ENCODE measurements at places on chromosomes 12 and 14. TPM values are rescaled to one million over a fixed set of nuclear protein-coding genes. Genes with fewer than 3 reads are reported as not detected.

GLT1D1 gene
- 42.3 TPM for polyA plus RNA-seq

LRP1 gene
- polyA plus RNA-seq: 82.4 TPM

NR1H4 gene
- polyA plus RNA-seq: 0.66 TPM

RTL1 gene
- 0.34 TPM for polyA plus RNA-seq

SMIM41 gene
- polyA plus RNA-seq: 2.6 TPM

PLEKHG7 gene
- polyA plus RNA-seq: 0.33 TPM

SLC10A1 gene
- 0.30 TPM for polyA plus RNA-seq

TDP1 gene
- 55.2 TPM for polyA plus RNA-seq

PRPH gene
- 112 TPM for polyA plus RNA-seq

TMEM30B gene
- polyA plus RNA-seq: 5.9 TPM

KCNK13 gene
- 26.2 TPM for polyA plus RNA-seq

SYT1 gene
- polyA plus RNA-seq: 1.1 TPM

PKP2 gene
- polyA plus RNA-seq: 14.8 TPM

KIF26A gene
- polyA plus RNA-seq: 5.6 TPM

CIROP gene
- polyA plus RNA-seq: not detected

PLEKHD1 gene
- 1.9 TPM for polyA plus RNA-seq

CRIP1 gene
- 154 TPM for polyA plus RNA-seq

CLEC6A gene
- not detected for polyA plus RNA-seq

PLA2G1B gene
- polyA plus RNA-seq: 3.6 TPM

MDM2 gene
- 28.8 TPM for polyA plus RNA-seq

CACNA1C gene
- polyA plus RNA-seq: 32.0 TPM

LRP1-AS gene
- not detected for polyA plus RNA-seq

IFI27L2 gene
- polyA plus RNA-seq: 71.8 TPM

PRB4 gene
- not detected for polyA plus RNA-seq

ARHGDIB gene
- 66.3 TPM for polyA plus RNA-seq

SLC38A4 gene
- 0.65 TPM for polyA plus RNA-seq

CCDC184 gene
- polyA plus RNA-seq: 7.8 TPM

TMBIM6 gene
- 618 TPM for polyA plus RNA-seq

PSEN1 gene
- polyA plus RNA-seq: 94.9 TPM

NEUROD4 gene
- polyA plus RNA-seq: 0.09 TPM

NOVA1 gene
- polyA plus RNA-seq: 15.5 TPM
